NCI-H510A treated with DMSO at 0.1 percent for 48 hours (cell line): ENCODE measurements at places on chromosomes 2 and 18.
A peak's percentile ranks its signal among the peaks of the same experiment; 100 is the strongest.

- DNase-seq, result no peak
Measured at GRCh38 chr2:170227507-170227947, 49.6 kb downstream of the MYO3B start.

GRCh38 chr2:72781480-72781879, 44.4 kb downstream of the EXOC6B start:
- no peak for DNase-seq

GRCh38 chr2:175442441-175442840, 260.9 kb upstream of the ATP5MC3 start:
- DNase-seq, result no peak

DNA sequence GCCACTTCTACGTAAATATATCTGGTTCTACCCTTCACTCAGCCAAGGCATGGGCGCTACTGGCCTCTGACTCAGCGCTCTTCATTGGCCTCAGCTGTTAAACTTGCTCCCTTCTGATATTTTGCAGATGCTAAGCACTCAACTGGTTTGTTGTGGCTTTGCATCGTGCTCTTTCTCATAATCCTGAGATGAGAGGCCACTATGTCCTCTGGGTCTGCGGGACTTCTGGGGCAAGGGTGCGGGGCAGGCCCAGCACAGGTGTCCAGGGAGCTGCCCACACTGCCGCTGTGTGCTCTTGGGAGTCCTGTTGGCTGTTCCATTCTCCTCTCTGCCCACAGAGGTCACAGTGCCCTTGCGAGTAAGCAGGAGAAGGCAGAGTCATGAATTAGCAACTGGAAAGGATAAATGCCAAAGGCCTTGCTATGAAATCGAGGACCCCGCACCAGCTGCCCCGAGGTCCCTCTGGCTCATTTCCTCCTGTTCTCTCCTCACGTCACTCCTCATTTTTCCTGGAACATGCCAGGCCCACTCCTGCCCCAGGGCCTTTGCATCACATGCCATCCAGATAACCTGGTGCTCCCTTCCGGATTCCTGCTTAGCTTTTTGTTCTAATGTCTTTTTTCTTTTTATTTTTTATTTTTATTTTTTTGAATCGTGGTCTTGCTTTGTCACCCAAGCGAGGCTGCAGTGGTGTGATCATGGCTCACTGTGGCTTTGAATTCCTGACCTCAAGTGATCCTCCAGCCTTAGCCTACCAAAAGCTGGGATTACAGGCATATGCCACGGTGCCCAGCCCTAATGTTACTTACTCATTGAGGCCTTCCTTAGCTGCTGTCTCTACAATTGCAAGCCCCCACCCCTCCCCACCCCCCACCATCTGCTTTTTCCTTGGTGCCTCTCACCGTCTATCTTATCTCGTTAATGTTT, 34.9 kb upstream of the MAT2A start:
- DNase-seq, result no peak

- DNase-seq, result no peak
Measured at GRCh38 chr2:239911641-239912071, 113.5 kb downstream of the NDUFA10 start.

DNA sequence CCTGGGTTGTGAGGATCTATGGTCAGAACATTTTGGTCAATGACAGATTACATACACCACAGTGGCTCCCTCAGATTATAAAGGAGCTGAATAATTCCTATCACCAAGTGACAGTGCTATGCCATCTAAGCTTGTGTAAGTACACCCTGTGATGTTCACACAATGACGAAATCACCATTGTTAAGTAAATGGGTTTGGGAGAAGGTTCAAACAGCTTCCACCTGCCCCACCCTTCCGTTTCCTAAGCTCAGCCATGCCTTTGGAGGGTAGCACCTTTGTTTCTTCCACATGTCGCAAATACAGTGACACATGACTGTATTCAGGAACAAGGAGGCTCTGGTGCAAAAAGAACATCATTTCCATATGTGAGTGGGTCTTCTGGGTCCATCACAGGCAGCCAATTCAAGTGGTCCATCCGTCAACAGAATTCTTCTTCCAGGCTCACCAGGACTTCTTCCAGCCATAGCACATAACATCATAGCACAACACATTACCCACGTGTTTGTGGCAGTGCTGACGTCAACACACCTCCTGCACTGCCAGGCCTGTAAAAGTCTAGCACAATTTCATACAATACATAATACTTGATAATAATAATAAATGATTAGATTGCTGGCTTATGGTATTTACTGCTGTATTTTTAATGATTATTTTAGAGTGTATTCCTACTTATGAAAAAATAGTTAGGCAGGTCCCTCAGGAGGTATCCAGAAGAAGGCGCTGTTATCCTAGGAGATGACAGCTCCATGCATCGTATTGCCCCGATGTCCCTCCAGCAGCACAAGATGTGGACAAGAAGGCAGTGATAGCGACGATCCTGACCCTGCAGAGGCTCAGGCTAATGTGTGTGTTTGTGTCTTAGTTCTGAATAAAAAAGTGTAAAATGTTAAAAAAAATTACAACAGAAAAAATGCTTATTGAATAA, 264.8 kb downstream of the ANAPC1 start:
- no peak for DNase-seq

DNA sequence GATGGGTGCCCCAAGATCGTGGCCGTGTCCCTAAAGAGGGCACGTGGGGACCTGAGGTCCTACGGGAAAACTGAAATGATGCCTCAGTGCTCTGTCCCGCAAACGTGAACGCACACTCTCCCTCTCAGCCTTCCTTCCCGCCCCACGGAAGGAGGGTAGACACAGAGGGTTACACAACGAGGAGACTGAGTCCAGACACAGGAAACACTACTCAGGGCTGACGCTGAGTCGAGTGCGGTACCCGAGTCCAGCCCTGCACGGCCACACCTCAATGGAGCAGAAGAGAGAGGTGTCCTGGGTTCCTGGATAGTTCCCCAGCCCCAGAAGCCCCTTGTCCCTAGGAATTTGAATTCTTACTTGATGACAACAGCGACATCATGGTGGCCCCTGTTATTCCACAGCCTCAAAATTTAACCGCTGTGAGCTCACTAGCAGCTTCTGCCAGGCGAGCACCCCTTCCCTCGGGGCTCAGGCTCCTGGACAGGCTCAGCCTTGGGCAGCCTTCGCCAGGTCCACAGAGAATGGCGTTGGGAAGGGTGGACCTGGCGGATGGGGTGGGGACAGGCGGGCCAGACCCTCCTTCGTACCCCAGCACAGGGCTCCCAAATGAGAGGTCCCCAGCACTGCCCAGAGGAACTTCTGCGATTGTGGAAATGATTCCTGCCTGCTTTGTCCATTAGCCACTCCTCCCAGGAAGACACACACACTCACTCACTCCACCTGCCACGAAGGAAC, 980 bp upstream of the RNPEPL1 start:
- no peak for DNase-seq

- DNase-seq, result no peak
Measured at GRCh38 chr2:74130211-74130995, 17.3 kb downstream of the BOLA3 start.

- DNase-seq, result no peak
Measured at GRCh38 chr2:15531095-15531854, 29.9 kb downstream of the NBAS start.

DNA sequence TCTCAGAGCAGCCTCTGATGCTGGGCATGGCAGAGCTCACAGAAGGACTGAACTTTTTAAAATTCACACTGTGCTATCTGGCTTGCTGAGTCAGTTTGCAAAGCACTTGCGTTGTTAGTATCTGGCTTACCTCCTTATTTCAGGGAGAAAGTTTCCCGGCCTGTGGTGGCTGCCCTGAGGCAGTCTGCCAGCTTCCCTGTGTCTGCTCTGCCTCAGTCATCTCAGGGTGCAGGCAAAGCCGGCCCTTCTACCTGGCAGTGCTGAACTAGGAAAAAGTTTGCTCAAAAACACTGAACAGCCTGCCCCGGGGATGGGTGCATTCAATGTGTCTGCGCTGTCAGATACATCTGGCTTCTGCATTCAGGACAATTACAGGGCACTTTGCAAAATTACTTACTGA, 90.2 kb upstream of the UXS1 start:
- no peak for DNase-seq

GRCh38 chr2:241901500-241902351, 32.2 kb downstream of the RTP5 start:
- peak; percentile 11 for DNase-seq

GRCh38 chr18:30676053-30676480, 366.5 kb downstream of the DSC3 start:
- no peak for DNase-seq

DNA sequence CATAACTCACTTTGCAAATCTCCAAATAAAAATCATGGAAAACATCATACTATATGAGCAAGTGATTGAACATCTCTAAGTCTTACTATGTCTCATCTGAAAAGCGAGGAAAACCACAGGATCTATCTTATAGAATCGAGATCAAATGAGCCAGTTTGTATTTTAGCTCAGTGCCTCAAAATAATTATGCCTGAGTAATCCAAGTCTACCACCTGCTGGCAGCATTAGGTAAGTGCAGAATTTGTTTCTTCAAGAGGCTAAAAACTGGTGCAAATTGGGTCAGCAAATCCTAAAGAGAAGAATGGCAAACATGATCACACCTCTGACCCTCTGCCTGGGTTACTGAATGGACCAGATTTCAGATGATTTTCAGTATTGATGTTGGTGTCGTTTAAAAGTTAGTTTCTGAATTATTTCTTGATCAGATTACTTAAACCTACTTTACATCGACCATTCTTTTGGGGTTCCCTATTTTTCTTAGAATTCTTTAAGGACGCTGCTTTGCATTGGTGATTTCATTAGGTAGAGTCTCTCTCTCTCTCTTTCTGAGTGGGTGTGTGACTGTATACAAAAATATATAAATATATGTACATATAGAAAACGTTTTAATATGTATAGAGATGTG, 12.7 kb upstream of the FHOD3 start:
- DNase-seq, result peak; percentile 97

- DNase-seq, result no peak
Measured at GRCh38 chr18:7748251-7749007, 181.3 kb downstream of the PTPRM start.

DNA sequence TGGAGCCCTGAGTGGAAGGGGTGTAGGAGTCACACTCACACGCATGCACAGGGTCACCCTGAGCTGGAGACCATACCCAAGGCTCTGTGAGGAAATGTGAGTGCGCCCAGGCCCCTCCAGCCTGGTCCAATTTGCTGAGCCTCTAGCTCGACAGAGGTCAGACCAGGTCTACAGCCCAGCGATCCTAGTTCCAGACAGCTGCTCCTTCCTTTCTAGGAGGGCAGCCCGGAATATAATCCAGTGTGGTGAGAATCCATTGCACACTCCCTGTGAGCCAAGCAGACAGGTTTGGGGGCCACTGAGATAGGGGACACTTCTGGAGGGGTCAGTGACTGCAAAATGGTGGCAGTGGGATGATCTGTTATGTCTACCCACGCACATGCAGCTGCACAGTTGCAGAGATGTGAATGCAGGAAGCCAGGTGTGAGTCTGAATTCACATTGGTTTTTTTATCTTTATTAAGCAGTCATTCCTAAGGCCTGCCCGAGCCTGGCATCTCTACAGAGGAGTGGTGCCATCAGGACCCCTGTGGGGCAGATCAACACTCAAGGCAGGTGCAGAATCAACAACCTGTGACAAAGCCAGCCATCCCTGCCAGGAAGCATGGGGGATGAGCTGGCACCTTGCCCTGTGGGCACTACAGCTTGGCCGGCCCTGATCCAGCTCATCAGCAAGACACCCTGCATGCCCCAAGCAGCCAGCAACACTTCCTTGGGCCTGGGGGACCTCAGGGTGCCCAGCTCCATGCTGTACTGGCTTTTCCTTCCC, at the start of gene GPR148:
Gene GPR148, plus strand, starts transcription at position 522 of the 768 bp plus-strand sequence. Its CDS starts 82 bp downstream, at position 604.
- DNase-seq, result peak; percentile 94

- DNase-seq, result peak; percentile 82
Measured at GRCh38 chr18:75293591-75293990, 83.0 kb downstream of the TSHZ1 start.

- DNase-seq, result no peak
Measured at GRCh38 chr2:42021464-42021863, 26.4 kb upstream of the PKDCC start.

DNA sequence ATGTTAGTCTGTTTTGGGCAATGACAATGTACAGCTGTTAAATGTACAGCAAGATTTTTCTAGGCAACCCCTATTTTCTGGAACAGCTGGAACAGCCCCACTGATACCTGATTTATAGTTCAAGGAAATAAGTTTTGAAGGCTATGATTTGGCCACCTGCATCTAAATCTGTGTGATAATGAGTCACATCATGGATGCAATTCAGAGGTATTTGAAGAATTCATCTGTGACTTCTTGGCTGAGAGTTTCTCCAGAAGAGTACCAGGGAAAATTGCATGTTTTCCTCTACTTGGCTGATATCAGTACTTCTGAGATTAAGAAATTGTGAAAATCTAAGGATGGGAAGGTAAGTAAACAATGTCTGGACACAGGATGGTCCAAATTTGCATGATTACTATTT, 40.7 kb upstream of the NT5C1B start:
- no peak for DNase-seq

DNA sequence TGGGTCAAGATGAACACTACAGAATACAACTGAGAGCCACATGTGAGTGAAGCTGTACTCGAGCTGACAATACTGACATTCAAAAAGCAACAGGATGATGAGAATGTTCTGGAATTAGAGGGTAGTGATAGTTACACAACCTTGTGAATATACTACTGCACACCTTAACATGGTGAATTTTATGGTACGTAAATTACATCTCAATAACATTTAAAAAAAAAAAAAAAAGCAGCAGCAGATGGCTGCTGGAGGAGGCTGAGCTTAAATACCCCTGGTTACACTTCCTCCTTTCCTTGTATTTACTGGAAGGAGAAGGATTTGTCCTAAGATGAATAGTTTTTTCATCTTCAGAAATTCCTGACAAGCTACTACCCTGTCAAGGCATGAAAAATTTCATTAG, 45.5 kb upstream of the CYP1B1 start:
- no peak for DNase-seq

DNA sequence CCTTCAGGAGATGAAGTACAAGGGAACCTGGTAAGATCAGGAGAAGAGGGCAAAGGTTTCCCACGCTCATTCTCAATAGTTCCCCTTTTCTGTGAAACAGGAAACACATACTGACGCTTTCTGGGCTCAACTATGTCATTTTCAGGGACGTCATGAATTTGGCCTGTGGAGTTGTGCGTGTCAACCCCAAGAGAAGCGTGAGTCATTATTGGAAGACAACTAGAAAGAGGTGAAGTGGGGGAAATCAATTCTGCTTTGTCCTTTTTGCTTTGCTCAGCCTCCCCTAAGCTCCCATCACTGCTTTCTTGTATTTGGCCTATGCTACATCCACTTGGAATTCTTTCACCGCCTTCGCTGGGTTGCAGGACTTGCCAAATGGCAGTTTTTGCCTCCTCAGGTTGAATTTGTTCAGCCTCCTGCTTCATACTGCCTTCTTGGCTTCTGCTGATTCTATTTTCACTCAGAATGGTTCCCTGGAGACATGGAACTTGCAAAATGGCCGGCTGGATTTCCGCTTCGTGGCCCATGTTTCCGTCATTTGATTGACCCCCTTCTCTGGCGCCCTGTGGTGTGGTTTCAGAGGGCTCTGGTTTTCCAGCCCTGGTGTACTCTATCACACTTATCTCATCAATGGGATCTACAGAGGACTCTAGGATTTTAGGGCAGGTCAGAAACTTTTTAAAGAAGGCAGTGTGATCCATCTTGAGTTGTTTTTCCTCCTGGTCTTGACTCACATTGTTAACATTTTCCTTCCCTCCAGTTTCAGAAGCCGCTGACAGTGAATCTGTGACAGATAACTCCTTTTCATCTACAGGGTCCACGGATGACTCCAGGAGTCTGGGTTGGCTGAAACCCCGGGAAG, 93.3 kb downstream of the ALPK2 start:
- no peak for DNase-seq
